ENCODE measurements at places on chromosomes 12 and 14. TPM values are rescaled to one million over a fixed set of nuclear protein-coding genes. Genes with fewer than 3 reads are reported as not detected.
A peak's percentile ranks its signal among the peaks of the same experiment; 100 is the strongest.

The OTUB2 gene
- total RNA-seq = not detected

The FOXN4 gene
- total RNA-seq = not detected

The TMEM116 gene
- total RNA-seq = 35.9 TPM

The TEX52 gene
- total RNA-seq = not detected

The DAO gene
- not detected for total RNA-seq

The PTPRR gene
- 31.4 TPM for total RNA-seq

DNA sequence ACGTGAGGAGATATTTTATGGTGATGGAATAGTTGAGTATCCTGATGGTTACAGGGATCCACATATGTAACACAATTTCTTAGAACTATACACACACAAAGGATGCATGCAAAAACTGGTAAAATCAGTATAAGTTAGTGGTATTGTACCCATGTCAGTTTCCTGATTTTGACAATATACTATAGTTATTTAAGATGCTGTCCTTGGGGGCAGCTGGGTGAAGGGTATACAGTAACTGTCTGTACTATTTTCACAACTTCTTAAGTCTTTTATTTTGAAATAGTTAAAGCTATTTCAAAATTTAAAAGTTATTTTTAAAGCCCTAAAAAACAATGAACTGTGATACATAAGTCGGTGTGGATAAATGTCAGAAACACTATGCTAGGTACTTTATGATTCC is 24.5 kb upstream of the POLR3B start:
- DNase-seq = no peak

DNA sequence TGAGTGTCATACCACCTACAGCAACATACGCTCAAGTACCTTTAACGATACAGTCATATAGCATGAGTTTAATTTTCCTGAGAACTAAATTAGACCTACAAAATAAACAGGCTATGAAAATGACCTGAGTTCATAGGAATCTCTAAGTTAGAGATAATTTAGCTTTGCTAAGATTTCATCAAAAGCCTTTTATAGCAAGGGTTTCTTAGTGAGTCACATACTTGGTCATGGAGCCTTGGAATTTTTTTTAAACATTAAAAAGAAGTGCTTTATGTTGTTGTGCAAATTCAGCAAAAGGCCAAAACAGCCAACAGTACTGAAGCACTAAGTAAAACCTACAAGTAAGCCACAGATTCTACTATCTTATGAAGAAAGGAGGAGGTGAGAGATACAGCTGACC is 93.6 kb upstream of the FERMT2 start:
- DNase-seq = no peak

DNA sequence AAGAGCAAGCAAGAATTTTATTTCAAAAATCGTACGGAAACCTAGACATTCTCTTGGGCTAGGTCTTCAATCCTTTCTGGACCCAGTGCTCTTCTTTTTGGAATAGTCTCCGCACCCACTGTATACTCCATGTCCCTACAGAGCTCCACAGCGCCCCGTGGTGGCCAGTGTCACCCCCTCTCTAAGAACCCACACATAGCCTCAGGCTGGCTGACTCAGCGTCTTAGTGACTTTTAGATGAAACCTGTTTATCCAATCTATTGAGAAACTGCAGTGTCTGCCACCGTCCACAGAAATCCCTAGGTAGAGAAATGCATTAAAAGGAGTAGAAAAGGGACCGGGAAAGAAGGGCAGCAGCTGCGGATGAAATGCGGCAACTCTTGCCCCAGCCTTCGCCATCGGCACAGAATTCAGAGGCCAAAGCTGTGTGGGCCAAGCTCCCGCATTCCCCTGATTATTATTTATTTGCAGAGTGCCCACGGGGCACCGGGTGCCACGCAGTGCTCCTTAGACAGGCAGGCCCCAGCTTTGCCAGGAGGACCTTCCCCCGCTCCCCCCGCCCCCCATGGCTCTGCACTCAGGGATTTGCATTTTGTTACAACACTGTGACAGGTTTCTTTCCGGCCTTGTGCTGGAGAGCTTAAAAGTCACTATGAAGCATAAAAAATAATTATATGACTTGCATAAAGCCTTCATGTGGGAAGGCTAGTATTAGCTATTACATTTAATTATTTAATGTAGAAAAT is 170.1 kb upstream of the FKBP4 start:
- DNase-seq = no peak

GRCh38 chr14:91029456-91030217 is 30.8 kb downstream of the RPS6KA5 start:
- DNase-seq = no peak

DNA sequence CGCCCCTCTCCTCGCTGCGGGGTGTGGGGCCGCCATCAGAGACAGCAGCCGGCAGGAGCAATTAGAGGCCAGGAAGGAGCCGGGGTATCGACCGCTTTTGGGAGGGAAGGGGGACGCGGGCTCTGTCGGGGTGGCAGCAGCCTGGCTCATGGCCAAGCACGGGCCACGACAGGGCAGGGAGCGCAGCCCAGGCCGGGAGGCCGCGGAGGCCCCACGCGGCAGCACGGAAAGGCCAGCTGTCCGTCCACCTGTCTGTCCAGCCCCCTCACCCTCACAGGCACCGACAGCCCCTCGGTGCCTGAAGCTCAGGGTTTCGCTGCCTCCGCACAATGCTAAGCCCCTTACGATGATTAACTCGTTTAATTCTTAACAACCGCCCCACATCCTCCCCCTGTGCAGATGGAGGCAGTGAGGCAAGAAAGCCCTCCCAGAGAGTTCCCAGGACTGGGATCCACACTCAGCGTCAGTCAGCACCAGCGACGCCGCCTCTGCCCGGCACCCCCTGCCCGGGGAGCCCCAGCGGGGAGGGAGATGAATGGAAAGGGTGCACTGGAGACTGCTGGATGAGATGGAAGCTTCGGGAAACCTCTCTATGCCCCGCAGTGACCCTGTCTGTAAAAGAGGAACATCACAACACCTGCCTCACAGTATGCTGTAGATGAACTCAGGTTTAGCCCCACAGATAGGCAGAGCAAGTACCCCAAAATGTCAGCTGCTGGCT is 23.7 kb downstream of the NCOR2 start:
- DNase-seq = no peak

GRCh38 chr14:100289916-100290606 is 16.2 kb downstream of the SLC25A29 start:
- peak; percentile 7 for DNase-seq

DNA sequence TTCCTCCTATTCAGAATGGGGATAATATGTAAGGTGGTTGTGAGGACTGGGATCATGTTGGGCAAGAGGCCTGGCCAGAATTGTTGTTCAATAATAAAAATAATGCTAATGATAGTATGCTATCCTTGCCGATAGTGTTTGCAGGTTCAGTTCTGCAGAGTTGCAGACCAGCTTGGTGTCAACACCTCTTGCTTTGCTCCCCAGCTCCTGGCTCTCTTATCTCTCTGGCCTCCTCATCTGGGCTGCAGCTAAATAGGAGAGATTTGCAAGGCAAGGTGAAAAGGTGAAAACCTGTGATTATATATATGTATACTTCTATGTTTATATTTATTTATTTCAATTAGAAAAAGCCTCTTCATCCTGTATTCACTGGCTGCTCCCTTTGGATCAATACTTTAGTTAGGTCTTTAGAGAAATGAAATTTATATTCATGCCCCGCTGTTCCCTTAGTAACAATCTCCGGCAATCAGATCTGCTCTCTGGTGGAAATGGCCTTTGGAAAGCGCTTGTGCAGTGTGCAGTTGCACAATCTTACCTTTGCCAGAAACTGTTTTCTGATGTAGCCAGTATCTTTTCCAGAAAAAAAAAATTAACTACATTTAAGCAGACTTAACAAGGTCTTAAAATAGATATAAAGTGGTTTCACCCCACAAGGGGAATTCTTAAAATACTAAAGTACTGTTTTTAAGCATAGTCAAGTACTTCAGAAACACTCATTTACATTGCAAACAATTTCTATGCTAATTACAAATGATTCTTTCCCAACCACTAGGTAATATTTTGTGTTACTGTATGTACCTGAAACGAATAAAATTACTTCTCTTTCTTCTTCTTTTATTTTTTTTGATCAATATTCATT is 19.1 kb upstream of the ACVR1B start:
- DNase-seq = no peak

DNA sequence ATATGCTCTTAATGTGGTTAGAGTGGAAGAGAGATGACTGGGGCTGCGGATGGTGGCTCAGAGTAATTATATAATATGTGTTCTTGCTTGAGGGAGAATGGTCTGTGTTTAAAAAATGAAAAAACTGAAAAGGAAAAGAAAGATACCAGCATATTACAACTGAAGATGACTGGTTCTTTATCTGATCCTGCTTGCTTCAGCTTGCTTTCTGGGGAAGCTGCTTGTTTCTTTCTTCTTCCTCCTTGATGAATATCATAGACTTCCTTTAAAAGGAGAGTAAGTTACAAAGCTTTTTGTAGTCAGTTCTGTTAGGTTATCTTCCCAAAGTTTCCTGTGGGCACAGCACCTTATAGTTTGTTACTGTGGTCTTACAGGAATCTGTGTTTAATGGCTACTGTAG is 210.9 kb downstream of the ERC1 start:
- no peak for DNase-seq
